Activated CD4-positive, alpha-beta T cell treated with anti-CD3 and anti-CD28 coated beads for 36 hours (primary cell): ENCODE measurements at places on chromosomes 12 and 14. TPM values are rescaled to one million over a fixed set of nuclear protein-coding genes. Genes with fewer than 3 reads are reported as not detected.

- no peak for DNase-seq
- H3K27ac ChIP-seq = no peak overlapping the region
- peaks cover 20% of the 10 kb centered on the region for H3K4me1 ChIP-seq
These were observed 127.2 kb upstream of the ATF7IP start for GRCh38 chr12:14238221-14238792.

DNA sequence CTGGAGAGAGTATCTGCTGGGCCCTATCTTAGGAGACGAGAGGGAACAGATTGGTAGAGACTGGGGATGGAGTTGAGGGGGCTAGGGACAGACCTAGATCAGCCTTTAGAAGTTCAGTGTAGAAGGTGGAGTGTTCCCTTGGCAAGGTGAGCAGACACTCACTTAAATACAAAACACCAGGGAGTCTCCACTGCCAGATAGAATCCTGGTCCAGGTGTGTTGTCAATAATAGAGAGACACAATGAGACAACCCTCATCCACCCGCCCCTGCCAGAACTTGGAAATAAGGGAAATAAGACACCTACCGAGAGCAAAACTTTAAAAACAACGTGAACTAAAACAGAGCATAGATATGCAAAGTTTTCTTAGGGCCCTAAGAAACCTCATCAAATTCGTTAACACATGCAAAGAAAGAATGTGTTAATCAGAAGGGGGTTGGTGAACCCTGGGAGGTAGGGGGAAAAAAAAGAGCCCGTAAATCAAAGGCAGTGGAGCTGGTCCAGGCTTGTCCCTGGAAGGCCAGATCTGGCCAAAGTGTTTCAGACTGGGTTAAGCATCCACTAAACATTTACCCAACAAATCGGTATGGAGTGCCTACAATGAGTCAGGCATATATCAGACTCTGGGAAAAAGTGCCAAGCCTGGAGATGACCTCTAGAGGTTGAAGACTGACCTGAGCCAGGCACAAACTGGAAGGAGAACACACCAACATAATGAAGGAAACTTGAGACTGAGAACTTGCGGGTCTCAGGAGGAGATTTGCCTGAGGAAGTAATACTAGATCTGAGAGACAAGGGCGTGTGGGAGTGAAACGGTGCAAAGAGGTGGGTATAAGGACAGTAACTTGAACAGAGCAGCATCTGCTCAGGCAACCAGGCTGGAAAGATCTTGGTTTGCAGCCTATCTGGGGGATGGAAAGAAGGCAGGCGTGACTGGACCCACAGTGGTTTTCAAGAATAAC is 37.0 kb upstream of the OTX2 start:
- no peak overlapping the region for H3K27ac ChIP-seq
- H3K4me3 ChIP-seq = no peak overlapping the region
- H3K36me3 ChIP-seq = no peaks in the 10 kb centered on the region

- peaks cover 17% of the 10 kb centered on the region for H3K27me3 ChIP-seq
- H3K27ac ChIP-seq = no peak overlapping the region
- no peaks in the 10 kb centered on the region for H3K4me1 ChIP-seq
- no peak for DNase-seq
- no peaks in the 10 kb centered on the region for H3K36me3 ChIP-seq
- no peak overlapping the region for H3K4me3 ChIP-seq
These were observed 63.3 kb upstream of the CDKN3 start for GRCh38 chr14:54333511-54333910.

GYS2 gene
- not detected for total RNA-seq

DBX2 gene
- not detected for total RNA-seq
